HepG2 (cell line): ENCODE measurements at places on chromosomes 11 and 22. TPM values are rescaled to one million over a fixed set of nuclear protein-coding genes. Genes with fewer than 3 reads are reported as not detected.

GRCh38 chr11:15186146-15186545 lies 71.4 kb downstream of the INSC start:
- no peaks in the 10 kb centered on the region for H3K4me1 ChIP-seq
- H3K27ac ChIP-seq, result no peak overlapping the region
- no peaks in the 10 kb centered on the region; the same call in 1 of the 2 replicates for H3K27me3 ChIP-seq
- H3K36me3 ChIP-seq, result no peaks in the 10 kb centered on the region
- no peak for DNase-seq

DNA sequence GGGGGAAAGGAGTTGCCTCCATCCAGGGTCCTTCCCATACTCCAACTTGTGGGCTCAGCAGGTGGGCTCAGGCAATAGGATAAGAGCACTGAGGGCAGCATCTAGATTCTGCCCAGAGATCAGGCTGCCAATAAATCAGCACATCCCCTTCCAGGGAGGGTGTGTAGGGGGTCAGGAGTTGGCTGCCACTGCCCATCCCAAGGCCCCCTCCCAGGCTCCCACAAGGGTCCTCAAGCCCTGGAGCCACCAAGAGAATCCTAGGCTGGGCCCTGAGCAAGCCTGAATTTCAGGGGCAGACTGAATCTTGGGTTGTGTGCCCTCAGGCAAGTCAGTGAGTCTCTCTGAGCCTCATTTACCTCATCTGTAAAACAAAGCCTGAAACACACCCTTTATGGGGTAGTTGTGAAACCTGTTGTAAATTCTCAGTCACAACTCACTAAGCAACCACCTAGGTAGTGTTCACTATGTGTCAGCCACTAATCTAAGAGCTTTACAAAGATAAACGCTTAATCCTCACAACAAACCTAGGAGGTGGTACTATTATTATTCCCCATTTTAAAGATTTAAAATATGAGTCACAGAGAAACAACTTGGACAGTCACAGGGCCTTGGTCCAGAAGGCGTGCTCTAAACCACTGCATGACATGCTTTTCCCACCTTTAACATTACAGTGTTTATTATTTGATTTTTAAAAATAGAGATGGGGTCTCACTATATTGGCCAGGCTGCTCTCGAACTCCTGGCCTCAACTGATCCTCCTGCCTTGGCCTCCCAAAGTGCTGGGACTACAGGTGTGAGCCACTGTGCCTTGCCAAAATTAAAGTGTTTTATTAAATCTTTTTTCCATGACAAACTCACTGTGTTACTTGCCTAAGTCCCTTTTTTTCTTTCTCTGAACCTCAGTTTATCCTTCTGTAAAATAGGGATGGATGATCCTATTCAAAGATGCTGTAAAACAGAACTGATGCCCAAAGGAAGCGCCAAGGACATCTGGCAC lies 36.2 kb downstream of the LMO1 start:
- H3K4me3 ChIP-seq, result no peak overlapping the region
- no peak overlapping the region for H3K27ac ChIP-seq
- H3K36me3 ChIP-seq, result no peaks in the 10 kb centered on the region
- H3K4me1 ChIP-seq, result no peaks in the 10 kb centered on the region

DNA sequence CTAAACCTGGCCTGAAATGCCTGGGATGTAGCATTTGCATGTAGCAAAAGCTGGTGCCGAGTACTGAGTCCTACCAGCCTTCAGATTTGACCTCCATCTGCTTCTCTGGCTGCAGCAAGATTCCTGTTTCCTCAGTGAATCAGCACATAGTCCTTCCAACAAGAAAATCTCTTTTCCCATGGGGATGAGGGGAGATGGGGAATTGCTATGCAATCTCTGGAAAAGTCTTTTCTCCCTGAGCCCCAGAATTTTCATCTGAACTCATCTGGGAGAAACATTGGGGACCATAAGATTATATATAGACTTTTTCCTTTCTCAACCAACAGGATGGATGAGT lies 32.0 kb upstream of the YWHAH start:
- DNase-seq, result no peak
- H3K36me3 ChIP-seq, result no peaks in the 10 kb centered on the region
- no peaks in the 10 kb centered on the region; the same call in 1 of the 2 replicates for H3K27me3 ChIP-seq
- H3K4me3 ChIP-seq, result no peak overlapping the region
- H3K4me1 ChIP-seq, result peaks cover 62% of the 10 kb centered on the region

DNA sequence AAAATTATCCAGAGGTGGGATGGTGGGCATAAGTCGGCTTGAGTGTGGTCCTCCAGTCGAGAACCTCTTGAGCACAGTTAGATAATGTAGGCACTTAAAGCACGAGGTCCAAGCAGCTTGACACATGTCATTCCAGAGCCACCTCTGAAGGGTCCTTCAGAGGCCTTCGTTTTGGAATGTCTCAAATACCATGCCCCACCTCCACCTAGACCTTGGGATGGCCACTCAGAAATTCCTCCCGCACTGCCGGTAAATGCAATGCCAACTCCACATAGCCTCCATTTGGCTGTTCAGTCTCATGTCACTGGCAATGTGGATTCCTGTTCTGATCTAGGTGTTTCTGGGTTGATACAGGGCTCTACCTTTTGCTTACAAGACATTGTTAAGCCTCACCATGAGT lies 43.9 kb downstream of the BDNF start:
- H3K36me3 ChIP-seq, result no peaks in the 10 kb centered on the region
- H3K27ac ChIP-seq, result no peak overlapping the region
- H3K27me3 ChIP-seq, result no peaks in the 10 kb centered on the region
- H3K4me1 ChIP-seq, result no peaks in the 10 kb centered on the region
- no peak for DNase-seq

GRCh38 chr11:80838153-80838552 lies 1397.3 kb upstream of the TENM4 start:
- DNase-seq, result no peak
- no peaks in the 10 kb centered on the region for H3K27me3 ChIP-seq
- no peaks in the 10 kb centered on the region for H3K36me3 ChIP-seq
- H3K27ac ChIP-seq, result no peak overlapping the region

DNA sequence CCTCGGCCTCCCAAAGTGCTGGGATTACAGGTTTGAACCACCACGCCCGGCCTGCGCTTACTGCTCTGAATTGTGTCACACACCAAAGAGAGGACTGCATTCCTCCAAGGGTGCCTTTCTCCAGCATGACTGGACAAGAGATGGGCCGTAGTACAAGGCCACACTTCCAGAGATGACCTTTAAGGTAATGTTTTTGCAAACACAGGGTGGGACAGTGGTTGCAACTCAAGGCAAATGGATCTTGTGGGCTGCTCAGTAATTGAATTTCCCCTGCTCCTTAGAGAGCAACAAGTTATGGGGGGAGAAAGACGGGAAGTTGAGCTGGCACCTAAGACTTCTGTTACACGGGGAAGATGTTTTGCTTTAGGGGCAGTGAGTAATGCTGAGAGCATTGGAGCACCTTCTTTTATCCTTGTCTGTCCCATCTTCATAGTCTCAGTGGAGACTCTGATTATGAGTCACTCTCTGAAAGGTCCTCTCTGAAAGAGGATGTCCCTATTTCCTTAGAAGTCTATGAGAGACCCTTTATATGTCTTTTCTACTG lies 66.3 kb downstream of the C11orf91 start:
- H3K4me1 ChIP-seq, result peaks cover 14% of the 10 kb centered on the region
- DNase-seq, result no peak
- H3K27ac ChIP-seq, result no peak overlapping the region
- H3K36me3 ChIP-seq, result no peaks in the 10 kb centered on the region

- H3K27me3 ChIP-seq, result peaks cover 75% of the 10 kb centered on the region; the same call in 2 of the 3 replicates
- H3K4me3 ChIP-seq, result no peak overlapping the region
- no peak for DNase-seq
- 0 out of 2 replicates have a peak, but pooled peaks cover 5% of the 10 kb centered on the region for H3K4me1 ChIP-seq
- no peak overlapping the region for H3K27ac ChIP-seq
- H3K36me3 ChIP-seq, result no peaks in the 10 kb centered on the region
Observed at GRCh38 chr22:20241579-20242392, 26.3 kb downstream of the RTN4R start.

DNA sequence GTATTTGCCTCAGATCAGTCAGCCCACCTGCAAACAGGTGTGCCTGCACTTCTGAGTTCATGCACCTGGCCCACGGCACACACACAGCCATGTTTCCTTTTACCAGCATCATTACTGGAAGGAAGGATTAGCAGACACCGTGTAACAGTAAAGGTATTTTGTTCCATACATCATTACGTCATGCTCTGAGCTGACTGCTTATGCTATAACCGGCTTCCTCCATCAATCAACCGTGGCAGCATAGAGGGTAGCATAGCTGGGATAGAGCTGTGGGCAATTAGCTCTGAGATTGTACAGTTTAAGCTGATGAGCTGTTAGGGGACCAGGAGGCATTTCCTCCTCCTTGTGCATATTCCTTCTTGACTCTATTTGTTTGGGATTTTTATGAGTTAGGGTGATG lies 102.4 kb downstream of the ME3 start:
- H3K27me3 ChIP-seq, result 0 out of 3 replicates have a peak, but pooled peaks cover 8% of the 10 kb centered on the region
- DNase-seq, result no peak
- no peaks in the 10 kb centered on the region for H3K36me3 ChIP-seq
- H3K4me3 ChIP-seq, result no peak overlapping the region
- H3K4me1 ChIP-seq, result no peaks in the 10 kb centered on the region

DNA sequence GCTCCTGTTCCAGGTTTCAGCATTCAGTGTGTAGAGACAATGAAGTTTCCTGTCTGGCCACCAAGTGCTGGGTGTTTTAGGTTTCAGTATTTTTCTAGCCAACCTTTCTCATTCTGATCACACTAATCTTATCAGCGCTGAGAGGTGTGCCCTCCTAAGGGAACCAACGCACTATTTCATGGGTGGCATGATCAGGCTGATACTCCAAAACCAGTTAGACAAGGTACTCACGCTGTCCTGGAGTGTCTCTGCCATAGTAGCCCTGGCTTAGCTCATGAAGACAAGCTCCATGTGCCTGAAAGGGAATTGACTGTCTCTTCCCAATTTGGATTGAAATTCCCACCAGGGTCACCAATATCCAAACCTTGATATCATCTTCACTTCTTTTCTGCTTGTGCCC lies 8.0 kb upstream of the RAB38 start:
- H3K4me1 ChIP-seq, result no peaks in the 10 kb centered on the region
- H3K36me3 ChIP-seq, result no peaks in the 10 kb centered on the region
- no peak overlapping the region for H3K27ac ChIP-seq
- DNase-seq, result no peak
- H3K4me3 ChIP-seq, result no peak overlapping the region
- H3K27me3 ChIP-seq, result no peaks in the 10 kb centered on the region

DNA sequence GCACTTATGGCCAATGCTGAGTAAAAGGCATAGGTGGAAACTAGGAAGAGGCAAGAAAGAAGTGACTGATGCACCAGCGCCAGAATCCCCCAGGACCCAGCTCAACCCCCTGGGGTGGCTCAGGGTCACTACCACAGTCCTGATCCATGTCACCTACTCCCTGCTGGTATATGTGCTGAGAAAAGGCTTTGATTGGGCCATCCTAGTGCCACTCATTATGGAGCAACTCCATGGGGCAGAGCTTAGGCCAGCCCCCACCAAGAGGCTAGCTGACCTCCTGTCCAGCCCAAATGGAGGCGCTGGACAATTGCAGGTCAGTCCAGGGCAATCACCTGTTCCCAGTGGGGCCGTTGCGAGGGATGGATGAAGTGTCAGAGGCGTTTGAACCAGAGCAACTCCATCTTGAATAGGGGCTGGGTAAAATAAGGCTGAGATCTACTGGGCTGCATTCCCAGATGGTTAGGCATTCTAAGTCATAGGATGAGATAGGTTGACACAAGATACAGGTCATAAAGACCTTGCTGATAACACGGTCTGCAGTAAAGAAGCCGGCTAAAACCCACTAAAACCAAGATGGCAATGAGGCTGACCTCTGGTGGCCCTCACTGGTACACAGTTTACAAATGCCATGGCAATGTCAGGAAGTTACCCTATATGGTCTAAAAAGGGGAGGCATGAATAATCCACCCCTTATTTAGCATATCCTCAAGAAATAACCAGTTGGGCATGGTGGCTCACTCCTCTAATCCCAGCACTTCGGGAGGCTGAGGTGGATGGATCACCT lies 20.6 kb upstream of the DAGLA start:
- H3K36me3 ChIP-seq, result no peaks in the 10 kb centered on the region
- no peak for DNase-seq
- no peaks in the 10 kb centered on the region for H3K27me3 ChIP-seq
- peaks cover 47% of the 10 kb centered on the region for H3K4me1 ChIP-seq
- no peak overlapping the region for H3K4me3 ChIP-seq
- H3K27ac ChIP-seq, result no peak overlapping the region

Gene EHD1
- 22.0 and 26.6 TPM in 2 replicates for total RNA-seq

Gene SULT4A1
- total RNA-seq, result not detected in 2 replicates

Gene CD44
- 0.02 TPM in 1 of 2 replicates, not detected in the other for total RNA-seq

Gene CRYBB3
- total RNA-seq, result 0.18 TPM in 1 of 2 replicates, not detected in the other

Gene OR10A2
- total RNA-seq, result not detected in 2 replicates

Gene PGA5
- total RNA-seq, result not detected in 2 replicates

Gene SYCE3
- not detected in 2 replicates for total RNA-seq

Gene MUC15
- total RNA-seq, result 2.8 and 4.5 TPM in 2 replicates

Gene FIBIN
- not detected in 2 replicates for total RNA-seq
